ENCODE measurements at places on chromosomes 13 and 19.

GRCh38 chr19:30026933-30027332 lies 84.9 kb downstream of the URI1 start:
- DNase-seq: no peak

DNA sequence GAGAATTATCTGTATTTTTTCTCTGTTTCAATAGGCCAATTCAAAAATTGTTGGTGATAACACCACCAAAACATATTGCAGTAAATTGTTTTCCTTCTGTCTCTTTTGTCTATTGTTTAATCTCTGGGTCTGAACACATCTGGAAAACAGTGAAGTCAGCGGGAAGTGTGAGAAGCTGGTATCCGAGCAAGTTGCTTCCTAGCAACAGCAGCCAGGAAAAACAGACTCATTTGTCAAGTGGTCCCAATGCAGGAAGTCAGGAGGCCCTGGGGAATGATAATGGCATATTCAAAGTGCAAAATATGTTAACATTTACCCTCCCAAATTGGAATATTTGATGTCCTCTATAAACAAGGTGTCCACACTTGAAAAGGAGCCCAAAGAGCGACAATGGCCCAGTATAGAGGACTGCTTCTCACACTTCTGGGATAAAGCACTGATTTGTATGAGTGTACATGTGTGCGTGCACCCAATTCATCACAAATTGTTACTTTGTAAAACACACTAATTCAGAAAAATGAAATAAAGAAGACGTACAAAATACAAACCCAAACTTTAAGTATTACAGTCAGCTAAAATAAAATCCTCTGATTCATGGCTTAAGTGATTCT lies 515.0 kb downstream of the TBC1D4 start:
- DNase-seq: peak; percentile 6

DNA sequence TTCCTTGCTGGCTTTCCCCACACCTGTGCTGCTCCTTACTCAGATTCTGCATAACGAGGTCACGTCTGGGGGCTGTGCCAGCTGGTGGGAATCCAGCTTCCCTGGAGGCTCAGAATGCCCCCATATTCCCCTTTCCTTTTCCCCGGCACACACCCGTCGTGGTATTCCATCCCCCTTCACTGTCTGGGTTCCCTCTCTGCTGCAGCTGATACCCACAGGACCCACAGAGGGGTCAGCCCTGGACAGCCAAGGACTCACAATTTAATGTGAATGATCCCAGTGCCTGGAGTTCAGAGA lies 4.2 kb upstream of the MYH14 start:
- DNase-seq: no peak

DNA sequence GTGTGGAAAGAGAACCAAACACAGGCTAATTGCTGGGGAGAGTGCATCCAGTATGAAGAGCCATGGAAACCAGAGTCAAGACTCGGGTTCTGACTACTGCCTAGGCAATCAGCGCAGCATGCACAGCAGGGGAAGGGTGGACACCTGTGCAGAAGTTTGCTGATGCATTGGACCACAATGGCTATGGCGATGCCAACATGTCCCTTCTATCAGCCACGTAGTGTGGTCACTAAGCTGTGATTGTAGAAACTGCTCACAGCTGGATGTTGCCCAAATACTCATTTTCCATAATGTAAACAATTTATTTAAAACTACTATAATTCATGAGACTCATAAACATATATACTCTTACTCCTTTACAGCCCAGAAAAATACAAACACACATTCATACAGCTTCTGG lies 1718.2 kb downstream of the EFNB2 start:
- DNase-seq: no peak
